CD4-positive, alpha-beta T cell (primary cell): ENCODE measurements at places on chromosomes 1 and 21. TPM values are rescaled to one million over a fixed set of nuclear protein-coding genes. Genes with fewer than 3 reads are reported as not detected.
A peak's percentile ranks its signal among the peaks of the same experiment; 100 is the strongest.

VHLL gene
- not detected for total RNA-seq

RABGAP1L gene
- total RNA-seq = 67.6 TPM

GDAP2 gene
- 18.1 TPM for total RNA-seq

LMOD1 gene
- total RNA-seq = not detected

DNA sequence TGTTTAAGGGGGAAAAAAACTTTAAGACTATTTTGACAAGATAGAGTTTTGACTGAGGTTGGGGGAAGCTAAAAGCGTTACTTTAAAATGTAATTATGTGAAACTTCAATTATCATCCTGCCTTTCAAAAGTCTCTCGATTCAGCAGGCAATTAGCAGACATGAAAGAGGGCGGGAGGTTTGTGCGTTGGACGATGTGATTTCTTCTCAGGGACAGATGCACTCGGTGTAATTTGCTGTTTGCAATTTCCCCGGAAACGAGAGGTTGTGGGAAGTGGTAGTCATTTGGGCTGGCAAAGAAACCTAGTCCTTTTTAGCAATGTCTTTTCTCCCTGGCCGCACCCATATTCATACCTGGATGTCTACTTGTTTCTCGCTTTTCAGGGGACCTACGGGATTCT, 27.1 kb downstream of the KAZN start:
- no peak overlapping the region for H3K27ac ChIP-seq
- no peak overlapping the region for H3K4me3 ChIP-seq
- no peak for DNase-seq

DNA sequence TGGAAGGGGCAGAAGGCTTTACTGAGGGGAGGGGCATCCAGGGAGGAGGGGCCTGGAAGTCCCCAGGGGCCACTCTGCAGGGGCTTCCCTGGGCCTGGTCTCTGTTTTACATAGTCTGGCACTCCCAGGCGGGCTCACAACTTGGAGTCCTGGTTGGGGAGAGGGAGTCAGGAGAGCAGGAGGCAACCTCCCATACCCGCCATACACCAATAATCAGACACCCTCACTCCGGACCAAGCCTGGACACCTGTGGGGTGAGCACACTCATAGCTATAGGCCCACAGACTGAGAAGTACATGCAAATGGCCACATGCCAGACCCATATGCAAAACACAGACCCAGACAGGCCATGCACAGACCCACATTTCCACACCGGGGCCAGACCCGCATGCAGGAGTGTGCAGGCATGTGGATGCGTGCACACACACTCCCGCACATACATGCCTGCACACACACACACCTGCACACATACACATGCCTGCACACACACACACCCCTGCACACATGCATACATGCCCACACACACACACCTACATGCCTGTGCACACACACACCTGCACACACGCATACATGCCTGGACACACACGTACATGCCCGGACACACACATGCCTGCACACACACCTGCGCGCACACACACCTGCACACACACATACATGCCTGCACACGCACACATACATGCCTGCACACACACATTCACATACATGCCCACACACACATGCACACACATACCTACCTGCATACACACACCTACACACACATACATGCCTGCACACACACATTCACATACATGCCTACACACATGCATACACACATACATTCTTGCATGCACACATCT, 89.5 kb upstream of the RUNX3 start:
- no peak overlapping the region for H3K4me3 ChIP-seq
- H3K27ac ChIP-seq = no peak overlapping the region
- peaks cover 77% of the 10 kb centered on the region for H3K4me1 ChIP-seq
- no peaks in the 10 kb centered on the region for H3K27me3 ChIP-seq

GRCh38 chr1:70075761-70076160, 129.6 kb downstream of the LRRC40 start:
- no peak overlapping the region for H3K4me3 ChIP-seq
- H3K27me3 ChIP-seq = no peaks in the 10 kb centered on the region
- no peaks in the 10 kb centered on the region for H3K36me3 ChIP-seq
- no peak overlapping the region for H3K27ac ChIP-seq

GRCh38 chr1:66182551-66183178, 351.3 kb upstream of the SGIP1 start:
- DNase-seq = peak; percentile 19
- H3K4me3 ChIP-seq = no peak overlapping the region
- H3K27me3 ChIP-seq = no peaks in the 10 kb centered on the region
- H3K36me3 ChIP-seq = no peaks in the 10 kb centered on the region
- H3K4me1 ChIP-seq = peaks cover 4% of the 10 kb centered on the region

- no peak overlapping the region for H3K4me3 ChIP-seq
- H3K27me3 ChIP-seq = no peaks in the 10 kb centered on the region
- H3K4me1 ChIP-seq = no peaks in the 10 kb centered on the region
- no peak overlapping the region for H3K27ac ChIP-seq
- no peak for DNase-seq
- peaks cover 34% of the 10 kb centered on the region for H3K36me3 ChIP-seq
Measured at GRCh38 chr21:42554251-42554961, 40.8 kb downstream of the SLC37A1 start.
